ENCODE measurements at places on chromosomes 16 and 17.

DNA sequence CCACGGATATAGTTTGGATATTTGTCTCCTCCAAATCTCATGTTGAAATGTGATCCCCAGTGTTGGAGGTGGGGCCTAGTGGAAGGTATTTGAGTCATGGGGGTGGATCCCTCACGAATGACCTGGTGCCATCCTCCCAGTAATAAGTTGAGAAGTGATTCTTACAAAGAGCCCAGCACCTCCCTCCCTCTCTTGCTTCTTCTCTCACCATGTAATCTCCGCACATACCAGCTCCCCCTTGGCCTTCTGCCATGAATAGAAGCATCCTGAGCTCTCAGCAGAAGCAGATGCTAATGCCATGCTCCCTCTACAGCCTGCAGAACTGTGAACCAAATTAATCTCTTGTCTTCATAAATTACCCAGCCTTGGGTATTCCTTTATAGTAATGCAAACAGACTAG lies 41.9 kb upstream of the RBBP6 start:
- DNase-seq = no peak

DNA sequence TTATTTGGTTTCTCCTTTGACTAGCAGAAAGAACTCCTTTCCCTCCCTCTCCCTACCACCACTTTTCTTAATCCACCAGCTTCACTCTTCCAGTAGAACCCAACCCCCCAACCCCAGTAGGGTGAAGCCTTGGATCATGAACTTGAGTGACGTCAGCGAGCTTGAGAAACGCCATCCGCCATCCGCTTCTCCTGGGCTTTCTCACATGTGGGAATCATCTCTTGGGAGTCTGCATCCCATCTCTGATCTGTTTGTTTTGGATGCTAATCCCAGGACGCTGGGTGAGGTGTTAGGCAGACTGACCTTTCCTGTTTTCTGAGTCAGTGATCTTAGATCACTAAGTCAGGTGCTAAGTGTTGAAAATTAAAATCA lies 16.0 kb upstream of the SOX9 start:
- no peak for DNase-seq

DNA sequence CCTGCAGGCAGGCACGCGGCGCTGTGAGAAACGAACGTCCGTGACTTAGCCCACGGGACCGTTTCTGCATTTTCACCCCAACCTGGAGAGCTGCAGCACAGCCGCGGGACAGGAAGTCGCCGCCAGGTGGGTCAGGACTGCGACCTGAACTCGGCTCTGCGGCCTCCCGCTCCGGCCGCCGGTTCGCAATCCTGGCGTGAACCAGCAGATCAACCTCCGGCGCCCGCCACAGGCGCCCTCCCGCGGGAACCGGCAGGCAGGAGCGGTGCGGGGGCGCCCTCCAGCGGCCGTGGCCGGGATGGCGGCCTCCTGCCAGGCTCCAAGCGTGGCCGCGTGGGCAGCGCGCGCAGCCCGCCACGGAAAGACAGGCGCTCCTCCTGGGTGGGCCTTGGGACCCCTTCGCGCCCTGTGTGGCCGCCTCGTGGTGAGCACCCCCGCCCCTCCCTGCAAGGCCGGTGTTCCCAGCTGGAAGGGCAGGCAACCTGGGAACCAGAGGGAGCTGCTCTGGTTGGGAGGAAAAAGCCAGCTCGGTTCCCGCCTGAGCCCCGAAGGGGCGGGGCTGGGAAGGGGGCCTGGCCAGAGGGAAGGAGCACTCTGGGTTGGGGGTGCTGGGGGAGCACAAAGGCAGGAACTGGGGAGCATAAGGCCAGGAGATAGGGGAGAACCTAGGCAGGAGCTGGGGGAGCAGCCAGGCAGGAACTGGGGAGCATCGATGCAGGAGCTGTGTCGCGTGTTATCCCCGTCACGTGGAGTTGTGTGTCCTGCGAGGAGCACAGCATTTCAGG lies 28.2 kb downstream of the ACTG1 start:
- DNase-seq = peak; percentile 72

DNA sequence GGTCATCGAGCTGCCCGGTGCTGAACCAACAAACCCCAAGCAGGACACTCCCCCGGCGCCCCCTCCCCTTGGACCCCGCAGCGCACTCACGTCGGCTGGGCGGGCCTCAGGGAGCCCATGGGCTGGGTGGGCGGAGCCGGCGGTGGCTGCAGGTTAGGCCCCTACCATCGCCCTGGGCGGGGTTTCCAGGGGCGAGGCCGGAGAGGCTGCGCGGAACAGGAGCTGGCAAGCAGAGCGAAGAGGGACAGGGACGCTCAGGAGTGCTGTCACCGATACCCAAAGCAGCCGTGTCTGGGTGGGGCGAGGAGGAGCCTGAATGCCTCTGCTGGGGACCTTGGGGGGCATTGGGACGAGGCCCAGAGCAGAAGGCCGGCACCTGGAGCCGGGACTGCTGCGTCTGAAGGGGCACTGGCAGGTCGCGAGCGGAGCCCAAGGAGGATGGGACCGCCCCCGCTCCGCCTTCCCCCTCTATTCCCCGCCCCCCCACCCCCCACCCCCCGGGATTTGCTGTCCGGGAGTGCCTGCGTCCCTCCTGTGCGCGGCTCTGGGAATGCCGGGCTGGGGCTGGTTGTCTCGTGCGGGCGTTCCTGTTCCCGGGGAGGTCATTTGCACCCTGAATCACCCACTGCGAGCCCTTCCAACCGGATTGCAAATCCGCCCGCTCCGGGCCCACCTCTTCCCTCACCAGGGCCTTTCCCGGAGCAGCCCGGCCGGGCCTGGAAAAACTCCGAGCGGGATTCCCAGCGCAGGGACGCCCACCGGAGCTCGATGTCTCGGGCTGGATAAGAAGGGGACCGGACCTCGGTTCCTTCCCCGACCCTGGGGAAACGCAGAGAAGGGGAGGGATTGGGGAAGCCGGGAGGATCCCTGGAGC lies 902 bp downstream of the ARHGAP27 start:
- DNase-seq = no peak

DNA sequence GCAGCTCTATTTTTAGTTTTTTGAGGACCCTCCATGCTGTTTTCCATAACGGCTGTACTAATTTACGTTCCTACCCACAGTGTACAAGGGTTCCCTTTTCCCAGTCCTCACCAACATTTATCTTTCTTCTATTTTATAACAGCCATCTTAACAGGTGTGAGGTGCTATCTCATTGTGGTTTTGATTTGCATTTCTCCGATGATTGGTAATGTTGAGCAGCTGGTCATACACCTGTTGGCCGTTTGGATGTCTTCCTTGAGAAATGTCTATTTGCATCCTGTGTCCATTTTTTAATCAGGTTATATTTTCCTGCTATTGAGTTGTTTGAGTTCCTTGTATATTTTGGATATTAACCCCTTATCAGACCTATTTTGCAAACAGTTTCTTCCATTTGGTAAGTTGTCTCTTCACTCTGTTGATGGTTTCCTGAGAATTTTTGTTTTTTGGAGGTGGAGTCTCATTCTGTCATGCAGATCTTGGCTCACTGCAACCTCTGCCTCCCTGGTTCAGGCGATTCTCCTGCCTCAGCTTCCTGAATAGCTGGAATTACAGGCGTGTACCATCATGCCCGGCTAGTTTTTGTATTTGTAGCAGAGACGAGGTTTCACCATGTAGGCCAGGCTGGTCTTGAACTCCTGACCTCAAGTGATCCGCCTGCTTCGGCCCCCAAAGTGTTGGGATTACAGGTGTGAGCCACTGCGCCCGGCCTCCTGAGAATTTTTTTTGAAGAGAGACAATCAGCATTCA lies 279.6 kb downstream of the SNX29 start:
- no peak for DNase-seq

- DNase-seq = no peak
These were observed 29.7 kb downstream of the RAI1 start for GRCh38 chr17:17710728-17711541.

GRCh38 chr16:56193951-56194726 lies 2.9 kb downstream of the GNAO1 start:
- DNase-seq = no peak

GRCh38 chr17:15298176-15298575 lies 33.0 kb upstream of the PMP22 start:
- DNase-seq = no peak

DNA sequence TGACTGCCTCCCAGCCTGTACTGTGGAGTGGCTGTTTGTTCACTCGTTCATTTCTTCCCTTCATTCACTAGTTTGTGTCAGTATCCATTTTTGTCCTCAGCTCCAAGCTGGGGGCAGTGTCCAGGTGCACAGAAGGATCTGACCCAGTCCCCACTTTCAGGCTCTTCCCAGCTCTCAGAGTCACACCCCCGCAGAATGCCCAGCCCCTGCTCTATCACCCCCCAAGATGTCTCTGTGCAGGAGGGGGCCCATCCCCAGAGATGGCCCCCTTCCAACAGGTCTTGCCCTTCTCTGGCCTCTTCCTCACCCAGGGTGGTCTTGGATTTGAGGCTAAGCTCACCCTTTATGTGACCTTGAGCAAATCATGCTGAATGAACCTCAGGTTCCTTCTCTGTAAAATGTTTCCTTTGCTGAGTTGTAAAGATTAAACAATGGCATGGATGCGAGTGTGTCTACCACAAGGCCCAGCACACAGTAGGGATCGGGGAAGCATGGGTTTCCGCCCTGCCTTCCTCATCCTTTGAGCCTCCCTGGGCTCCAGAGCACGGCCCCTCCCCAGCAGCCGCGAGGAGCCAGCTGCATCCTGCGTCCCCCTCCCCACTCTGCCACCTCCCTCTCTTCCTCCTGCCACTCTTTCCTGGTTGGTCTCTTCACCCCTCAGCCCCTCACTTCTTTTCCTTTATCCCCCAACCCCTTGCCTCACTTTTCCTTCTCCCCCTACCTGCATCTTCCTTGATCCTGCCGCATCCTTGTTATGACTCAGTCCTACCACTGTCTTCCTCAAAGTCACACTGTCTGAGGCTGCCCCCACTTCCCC lies 2.8 kb downstream of the FBXL19 start:
- no peak for DNase-seq

- no peak for DNase-seq
These were observed 8.0 kb downstream of the TLCD3A start for GRCh38 chr17:740240-741017.

GRCh38 chr16:77820340-77820739 lies 32.0 kb downstream of the VAT1L start:
- no peak for DNase-seq

Measured in omental fat pad (tissue), 4 donors.